Stimulated activated CD8-positive, alpha-beta memory T cell treated with anti-CD3 and anti-CD28 coated beads, Interleukin-15, amount 100 ng/mL, for 48 hours (primary cell): ENCODE measurements at places on chromosomes 7 and 10.

- no peak for DNase-seq
These were observed 50.5 kb upstream of the HBP1 start for GRCh38 chr7:107118109-107118900.

DNA sequence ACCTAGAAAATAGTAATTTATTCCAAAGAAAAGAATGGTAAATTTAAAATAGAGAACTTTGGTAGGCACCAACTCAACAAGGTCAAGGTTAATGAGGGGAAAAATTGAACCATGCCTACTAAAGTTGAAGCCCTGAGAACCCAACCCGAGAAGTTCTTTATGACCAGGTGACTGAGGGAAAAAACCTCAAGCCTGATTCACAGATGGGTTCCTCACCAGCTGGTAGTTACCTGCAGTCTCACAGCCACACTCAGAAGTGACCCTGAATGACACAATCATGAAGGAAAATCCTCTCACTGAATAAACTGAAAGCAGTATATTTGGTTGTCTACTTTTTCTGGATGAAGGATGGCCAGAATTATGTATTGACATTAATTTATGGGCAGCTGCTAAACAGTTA lies 7.0 kb downstream of the C10orf67 start:
- DNase-seq, result no peak

DNA sequence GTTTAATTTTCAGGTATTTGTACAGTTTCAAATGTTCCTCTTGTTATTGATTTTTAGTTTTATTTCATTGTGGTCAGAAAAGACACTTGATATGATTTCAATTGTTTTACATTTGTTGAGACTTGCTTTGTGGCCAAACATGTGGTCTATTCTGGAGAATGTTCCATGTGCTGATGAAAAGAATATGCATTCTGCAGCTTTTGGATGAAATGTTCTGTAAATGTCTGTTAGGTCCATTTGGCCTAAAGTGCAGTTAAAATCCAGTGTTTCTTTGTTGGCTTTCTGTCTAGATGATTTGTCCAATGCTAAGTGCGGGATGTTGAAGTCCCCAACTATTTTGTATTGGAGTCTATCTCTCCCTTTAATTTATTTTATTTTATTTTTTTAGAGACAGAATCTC lies 70.5 kb downstream of the ZNF503 start:
- DNase-seq, result no peak

- no peak for DNase-seq
These were observed 1.4 kb upstream of the KLF6 start for GRCh38 chr10:3786295-3787015.

GRCh38 chr10:63765126-63765525 lies 243.9 kb downstream of the REEP3 start:
- no peak for DNase-seq
